Kidney capillary endothelial cell (primary cell): ENCODE measurements at places on chromosomes 11 and 22.
A peak's percentile ranks its signal among the peaks of the same experiment; 100 is the strongest.

DNA sequence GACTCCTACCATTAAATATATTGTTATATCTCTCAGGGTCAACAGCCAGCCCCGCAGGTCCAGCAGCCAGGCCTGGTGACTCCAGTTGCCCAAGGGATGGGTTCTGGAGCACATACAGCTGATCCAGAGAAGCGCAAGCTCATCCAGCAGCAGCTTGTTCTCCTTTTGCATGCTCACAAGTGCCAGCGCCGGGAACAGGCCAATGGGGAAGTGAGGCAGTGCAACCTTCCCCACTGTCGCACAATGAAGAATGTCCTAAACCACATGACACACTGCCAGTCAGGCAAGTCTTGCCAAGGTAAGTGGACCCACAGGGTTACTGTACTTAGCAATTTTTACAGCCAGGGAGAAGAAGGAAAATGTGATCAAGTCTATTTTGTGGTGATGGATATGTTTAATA lies 35.1 kb downstream of the EP300 start:
- DNase-seq = no peak

DNA sequence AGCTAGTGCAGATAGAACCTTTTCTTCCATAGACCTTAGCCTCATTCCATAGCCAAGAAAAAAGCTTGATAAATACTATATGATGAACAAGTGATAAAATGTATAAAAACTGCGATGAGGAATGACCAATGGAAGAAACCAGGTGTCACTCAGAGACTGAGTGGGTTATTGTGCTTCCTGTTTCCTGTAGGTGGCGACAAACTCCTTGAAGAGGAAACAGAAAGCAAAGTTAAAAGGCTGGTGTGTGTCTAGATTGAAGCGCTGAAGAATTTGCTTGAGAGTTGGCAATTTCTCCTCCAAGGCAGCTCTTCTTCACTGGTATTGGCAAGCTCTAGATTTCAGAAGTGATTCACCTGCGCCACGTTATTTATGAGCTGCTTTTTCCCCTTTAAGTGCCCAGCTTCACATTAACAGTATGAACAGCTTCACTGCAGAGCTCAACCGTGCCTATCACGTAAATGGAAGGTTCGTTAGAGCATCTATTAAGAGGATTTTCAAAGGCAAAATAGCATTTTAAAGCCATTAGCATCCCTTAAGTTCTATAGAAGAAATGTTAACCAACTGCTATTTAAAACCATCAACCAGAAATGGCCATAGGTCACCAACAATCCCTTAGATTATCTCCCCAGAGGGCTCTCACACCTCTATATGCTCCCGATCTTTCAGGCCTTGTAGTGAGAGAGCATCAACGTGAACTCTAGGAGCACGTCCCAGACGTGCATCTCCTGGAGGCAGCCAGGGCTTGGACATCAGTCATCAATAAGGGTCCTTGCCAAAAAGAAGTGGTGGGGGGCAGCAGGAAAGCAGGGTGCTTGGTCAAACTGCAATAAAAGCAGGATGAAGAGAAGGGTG lies 179.4 kb downstream of the CADM1 start:
- peak; percentile 49 for DNase-seq

DNA sequence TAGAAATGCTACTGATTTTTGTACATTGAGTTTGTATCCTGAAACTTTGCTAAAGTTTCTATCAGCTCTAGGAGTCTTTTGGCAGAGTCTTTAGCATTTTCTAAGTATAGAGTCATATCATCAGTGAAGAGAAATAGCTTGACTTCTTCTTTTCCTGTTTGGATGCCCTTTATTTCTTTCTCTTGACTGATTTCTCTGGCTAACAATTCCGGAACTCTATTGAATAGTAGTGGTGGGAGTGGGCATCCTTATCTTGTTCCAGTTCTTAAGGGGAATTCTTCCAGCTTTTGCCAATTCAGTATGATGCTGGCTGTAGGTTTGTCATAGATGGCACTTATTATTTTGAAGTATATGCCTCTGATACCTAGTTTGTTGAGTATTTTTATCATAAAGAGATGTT lies 197.7 kb downstream of the AASDHPPT start:
- DNase-seq = no peak

- DNase-seq = no peak
Measured at GRCh38 chr11:126305699-126306098, 1.8 kb downstream of the DCPS start.

DNA sequence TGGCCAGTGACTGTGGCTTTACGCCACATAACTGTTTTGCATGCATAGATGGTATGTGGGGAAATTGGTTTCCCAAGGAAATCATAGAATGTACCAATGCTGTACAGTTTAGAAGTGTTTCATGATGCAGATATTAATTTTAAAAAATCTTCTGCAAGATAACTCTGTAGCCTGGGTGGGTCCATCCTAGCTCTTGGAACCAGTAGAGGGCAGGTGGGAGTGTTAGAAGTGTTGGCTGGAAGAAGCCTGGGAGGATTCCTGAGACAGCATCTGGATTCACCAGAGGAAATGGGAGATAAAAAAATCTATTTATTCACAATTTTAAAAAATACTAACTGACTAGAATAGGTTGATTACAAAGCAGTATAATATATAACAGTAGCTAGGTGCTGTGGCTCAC lies 139.9 kb upstream of the GRIA4 start:
- DNase-seq = no peak

DNA sequence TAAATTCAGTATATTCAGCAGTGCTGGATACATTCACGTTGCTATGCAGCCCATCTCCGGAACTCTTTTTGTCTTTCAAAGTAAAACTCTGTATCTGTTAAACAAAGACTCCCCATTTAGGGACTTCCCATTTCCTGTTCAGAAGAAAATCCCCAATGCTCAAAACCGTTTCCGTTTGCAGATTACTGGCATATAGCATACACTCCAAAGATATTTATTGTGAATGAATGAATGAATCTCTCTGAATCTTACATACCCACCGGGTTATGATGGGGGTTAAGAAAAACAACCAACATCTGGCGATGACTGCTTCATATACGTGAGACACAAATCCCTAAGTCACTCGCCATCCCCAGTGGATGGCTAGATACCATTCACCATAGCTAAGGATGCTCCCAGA lies 1.6 kb downstream of the THY1 start:
- peak; percentile 10 for DNase-seq

GRCh38 chr11:118289401-118289800 lies 15.1 kb upstream of the CD3E start:
- DNase-seq = no peak

GRCh38 chr11:8356721-8357504 lies 93.2 kb upstream of the LMO1 start:
- DNase-seq = no peak

DNA sequence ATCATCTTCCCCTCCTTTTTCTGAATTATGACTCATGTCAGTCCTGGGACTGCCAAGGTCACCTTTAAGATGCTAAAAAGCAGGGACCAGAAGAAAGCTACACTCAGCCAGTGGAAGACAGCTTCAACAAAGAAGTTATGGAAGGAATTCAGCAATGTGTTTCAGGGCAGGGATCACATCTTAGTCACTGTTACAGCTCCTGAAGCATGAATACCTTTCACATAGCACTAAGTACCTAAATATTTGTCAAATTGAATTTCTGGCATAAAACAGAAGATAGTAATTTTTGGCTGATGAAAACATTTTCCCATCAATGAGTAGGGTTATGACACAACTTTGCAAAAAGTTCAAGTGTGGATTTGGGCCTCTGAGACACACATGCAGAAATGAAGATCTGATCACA lies 5.2 kb downstream of the DDB1 start:
- no peak for DNase-seq

- no peak for DNase-seq
Measured at GRCh38 chr11:125494031-125494360, 2.1 kb downstream of the FEZ1 start.

GRCh38 chr11:128697645-128698174 lies 3.8 kb downstream of the FLI1 start:
- no peak for DNase-seq

DNA sequence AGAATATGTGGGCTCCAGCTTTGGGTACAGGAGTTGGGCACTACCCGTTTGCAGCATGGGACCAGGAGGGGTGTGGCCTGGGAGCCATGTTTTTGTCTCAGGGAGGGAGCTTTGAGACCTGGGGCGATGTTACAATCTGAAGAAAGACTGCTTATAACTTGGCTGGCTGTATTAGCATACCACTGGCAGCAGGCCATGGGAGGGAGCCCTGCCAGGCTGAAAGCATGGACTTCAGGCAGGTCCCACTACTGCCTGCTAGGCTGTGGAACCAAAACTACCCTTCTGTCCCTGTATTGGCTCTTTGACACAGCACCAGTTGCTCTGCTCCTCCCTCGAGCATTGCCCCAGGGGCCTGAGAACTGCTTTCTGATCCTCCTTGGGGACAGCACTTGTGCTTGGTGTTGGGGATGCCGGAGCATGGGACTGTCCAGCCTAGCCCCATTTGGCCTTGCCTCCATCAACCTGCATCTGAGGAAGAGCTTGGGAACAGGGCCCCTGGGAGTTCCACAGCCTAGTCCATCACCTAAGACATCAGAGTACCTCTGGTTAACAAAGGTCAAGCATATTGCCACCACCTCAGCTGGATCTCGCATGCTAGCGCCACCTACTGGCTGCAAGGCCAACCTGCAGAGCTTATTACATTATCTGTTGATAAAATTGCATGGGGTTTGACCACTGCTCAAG lies 217.4 kb downstream of the SBF2 start:
- DNase-seq = peak; percentile 23

- DNase-seq = no peak
Measured at GRCh38 chr22:20013382-20013871, 3.2 kb downstream of the ARVCF start.

DNA sequence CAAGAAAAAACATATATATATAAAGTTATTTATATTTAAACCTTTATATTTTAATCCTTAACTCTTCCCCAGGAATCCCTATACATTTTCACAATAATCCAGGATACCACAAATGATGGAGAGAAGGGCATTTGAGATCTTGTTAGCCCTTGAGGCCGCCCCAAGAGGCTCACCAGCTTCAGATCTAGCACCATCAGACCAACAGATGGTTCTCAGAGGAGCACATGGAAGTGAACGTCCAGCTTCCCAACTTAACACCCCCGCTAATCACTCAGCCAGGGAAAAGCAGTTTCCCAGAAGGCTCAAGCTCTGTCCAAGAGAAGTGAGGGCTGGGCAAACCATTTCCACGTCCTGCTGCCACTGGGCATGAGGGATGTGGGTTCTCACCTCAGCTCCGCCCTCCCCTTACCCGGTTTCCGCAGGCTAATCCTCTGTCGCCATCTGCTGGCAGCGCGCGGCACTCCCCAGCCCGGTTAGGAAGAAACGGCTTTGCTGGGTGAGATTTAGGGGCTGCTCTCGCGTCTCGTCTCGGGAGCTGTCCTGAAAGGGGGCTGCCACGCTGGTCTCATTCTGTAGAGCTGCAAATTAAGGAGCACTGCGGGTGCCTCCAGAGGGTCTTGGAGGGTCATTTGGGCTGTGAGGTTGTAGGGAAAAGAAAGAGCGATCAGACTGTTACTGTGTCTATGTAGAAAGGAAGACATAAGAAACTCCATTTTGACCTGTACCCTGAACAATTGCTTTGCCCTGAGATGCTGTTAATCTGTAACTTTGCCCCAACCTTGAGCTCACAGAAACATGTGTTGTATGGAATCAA lies 6.8 kb upstream of the FAM111A start:
- DNase-seq = peak; percentile 77
